ENCODE measurements at places on chromosomes 11 and 22. TPM values are rescaled to one million over a fixed set of nuclear protein-coding genes. Genes with fewer than 3 reads are reported as not detected.

DNA sequence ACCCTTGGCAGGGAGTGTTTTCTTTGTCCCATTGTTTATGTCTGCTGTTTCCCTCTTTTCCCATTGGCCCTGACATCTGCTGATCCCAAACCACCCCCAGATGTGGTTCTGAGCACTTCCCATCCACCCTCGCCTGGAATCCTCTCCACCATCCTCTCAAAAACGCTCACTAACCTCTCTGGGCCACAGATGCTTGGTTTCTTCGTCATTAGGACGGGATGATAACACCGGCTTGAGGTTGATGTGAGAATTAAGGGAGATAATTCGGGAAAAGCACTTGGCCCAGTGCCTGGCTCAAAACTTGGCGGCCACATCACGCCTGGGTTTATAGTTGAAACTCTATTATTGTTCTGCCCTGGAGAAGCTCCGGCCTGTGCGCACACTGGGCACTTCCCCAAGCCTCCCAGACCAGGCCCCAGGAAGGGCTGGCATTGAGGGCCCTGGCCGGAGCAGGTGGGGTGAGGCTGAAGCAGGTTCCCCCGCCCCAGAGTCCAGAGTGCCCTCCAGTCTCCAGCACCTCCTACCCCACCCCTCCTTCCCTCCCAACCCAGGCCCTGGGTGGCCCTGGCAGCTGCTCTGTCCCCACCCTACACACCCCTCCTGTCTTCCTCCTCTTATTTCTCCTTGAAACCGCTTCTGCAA, 63.7 kb downstream of the CYTH4 start:
- DNase-seq, result peak; percentile 55

- no peak for DNase-seq
Observed at GRCh38 chr11:55357560-55358184, 10.1 kb upstream of the OR4A15 start.

DNA sequence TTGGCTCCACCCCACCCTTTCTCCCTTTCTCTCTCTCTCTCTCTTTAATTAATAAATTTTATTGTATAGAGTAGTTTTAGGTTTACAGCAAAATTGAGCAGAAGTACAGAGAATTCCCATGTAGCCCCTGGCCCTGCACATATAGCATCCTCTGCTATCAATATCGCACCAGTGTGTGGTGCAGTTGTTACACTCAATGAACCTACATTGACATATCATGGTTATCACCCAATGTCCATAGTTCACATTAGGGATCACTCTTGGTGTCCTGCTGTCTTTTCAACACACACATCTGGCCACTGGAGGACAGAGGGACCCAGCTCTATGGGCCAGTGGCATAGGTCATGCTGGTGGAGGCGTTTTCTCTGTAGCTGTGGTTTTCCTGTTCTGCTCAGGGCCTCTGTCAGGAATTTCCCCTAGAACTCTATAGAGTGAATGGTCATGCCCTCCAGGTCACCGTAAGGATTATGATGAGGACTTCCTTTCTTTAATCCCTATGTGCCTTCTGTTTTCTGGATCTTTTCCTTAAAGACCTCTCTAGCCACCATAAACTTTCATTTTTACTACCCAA, 98.2 kb upstream of the NAV2 start:
- no peak for DNase-seq

- no peak for DNase-seq
Observed at GRCh38 chr22:44364751-44365130, 52.0 kb upstream of the SHISAL1 start.

DNA sequence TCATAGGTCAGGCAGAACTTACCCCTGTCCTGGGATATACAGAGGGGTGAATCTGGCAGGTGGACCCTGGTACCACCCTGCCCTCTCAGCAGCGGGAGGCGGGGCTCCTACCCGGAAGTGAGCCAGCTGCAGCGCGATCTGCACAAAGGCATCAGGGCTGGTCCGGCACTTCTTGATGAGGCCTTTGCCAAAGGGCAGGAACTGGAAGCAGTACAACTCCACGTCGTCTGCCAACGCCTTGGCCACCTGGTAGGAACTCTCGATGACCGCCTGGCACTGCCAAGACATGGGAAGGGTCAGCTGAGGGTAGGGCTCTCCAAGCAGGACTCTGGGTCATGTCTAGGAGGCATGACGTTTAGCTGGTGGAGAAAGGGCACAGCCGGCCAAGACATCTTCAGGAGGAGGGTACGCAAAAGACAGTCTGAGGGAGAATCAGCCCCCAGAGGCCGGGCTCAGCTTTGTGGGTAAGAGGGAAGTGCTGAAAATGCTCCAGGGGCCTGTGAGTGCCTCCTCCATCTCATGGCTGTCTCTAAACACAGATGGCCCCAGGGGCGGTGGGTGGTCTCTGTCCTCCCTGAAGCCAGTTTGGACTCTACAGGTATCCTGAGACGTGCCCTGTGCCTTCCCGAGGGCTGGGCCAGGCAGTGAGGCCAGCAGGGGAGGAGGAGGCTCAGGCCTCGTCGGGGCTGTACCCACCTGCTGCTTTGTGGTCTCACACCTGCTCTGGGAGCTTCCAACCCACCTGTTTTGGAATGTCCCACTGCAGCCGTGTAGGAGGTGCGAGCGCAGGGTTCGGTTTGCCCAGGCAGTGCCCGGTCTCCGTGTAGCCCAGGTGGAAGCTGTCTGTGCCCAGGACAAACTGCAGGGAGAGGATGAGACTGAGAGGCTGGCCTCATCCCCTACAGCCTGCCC, 6.7 kb downstream of the CPT1B start:
- DNase-seq, result no peak

DNA sequence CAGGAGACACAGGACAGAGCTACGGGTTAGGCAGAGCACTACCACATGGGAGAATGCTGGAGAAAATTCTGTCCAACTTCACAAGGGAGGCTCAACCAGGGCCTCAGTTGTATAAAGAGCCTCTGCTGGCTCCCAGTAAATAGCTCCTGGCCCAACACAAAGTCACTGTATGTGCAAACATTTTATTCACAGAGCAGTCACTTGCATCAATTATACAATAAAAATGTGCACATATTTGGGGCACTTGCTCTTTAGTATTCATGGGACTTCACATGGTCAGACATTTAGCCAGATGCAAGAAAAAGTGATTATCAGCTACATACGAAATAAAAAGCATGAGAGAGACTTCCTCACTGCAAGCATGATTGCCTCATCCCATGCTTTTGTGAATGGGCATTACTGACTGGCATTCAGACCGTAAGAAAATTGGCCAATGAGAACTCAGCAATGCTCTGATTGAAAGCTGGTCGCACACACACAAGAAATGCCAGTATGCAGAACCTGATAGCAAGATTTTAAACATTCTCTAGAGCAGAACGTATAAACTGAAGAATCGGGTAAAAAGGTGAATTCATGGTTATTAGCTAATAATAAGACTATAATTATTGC, 39.4 kb downstream of the BLID start:
- DNase-seq, result no peak

DNA sequence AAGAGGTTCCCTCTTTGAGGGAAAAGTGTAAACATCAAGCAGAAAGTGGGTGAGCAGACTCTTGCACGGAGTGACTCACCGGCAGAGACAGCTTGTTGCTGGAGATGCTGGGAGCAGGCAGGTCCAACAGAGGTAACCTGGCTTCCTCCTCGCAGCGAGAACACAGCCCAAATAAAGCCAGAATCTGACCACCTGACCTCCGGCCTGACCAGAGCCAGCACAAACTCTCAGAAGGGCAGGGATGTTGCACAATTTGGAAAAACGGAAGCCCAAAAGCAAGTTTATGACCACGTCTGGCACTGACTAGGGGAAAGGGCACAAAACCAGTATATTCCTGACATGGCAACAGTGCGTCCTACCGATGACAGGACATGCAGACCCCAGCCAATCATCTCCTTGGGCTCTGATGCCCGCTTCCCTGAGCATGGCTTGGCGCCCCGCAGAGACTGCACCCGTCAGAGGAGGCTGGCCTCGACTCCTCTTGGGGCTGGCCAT, 5.4 kb downstream of the SMCO4 start:
- DNase-seq, result no peak

- no peak for DNase-seq
Observed at GRCh38 chr11:63001456-63001855, 14.2 kb downstream of the SLC22A8 start.

DNA sequence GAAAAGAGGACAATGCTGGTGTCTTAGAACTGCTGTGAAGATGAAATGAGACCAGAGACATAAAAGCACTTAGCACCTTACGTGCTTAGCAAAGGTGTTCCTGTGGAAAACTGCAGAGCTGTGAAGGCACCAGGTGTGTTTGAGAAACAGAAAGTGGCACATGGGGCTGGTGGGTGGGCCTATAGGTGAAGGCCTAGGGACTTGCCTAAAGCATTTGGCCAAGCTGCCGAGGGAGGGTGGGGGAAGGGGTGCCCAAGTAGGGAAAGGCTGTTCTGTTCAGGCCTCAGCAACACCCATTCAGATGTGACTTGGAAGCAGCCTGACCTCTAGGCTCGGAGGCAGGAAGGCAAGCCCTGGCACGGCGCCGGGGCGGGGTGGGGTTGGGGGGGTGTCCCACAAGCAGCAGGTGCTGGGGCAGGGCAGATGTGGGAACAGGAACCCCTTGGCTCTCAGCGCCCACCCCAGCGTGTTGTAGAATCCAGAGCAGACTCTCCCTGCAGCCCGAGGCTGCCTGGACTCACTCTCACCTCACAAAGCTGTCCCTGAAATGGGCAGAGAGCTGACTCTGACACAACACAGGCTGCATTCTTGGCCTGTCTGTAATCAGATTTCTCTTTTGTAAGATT, 366.7 kb upstream of the NARS2 start:
- no peak for DNase-seq

DNA sequence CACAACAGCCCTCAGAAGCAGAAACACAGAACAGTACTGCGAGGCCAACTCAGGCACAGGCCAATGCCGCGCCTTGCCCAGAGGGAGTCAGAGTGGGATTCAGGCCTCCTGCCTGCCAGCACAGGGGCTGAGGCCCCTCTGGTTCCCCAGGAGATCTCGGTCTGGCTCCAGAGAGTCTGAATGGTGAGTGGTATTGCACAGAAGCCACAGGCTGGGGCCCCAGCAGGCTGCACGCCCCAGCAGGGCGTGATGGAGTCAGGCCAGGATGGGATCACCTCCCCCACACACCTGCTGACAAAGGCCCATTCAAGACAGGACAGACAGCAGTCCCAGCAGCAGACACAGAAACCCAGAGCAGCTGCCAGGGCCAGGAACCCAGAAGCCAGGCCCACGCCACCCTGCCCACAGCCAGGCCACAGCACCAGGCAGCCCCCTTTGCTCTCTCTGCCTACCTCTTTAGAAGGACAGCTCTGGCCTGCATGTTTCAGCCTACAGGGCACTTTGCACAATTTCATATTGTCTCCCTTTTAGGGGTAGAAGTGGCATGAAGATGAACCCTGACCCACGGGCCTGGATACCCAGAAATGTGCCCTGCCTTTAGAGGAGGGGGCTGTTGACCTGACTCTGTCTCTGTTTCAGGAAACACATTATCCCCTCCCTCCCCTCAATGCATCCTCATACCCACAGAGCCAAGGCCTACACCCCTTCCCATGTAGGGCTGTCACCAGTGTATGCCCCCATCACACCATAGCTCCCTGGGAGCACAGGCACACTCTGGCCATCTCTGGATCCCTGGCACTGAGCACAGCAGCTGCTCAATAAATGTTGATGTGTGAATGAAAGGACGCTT, 6.1 kb downstream of the FXYD6 start:
- no peak for DNase-seq

DNA sequence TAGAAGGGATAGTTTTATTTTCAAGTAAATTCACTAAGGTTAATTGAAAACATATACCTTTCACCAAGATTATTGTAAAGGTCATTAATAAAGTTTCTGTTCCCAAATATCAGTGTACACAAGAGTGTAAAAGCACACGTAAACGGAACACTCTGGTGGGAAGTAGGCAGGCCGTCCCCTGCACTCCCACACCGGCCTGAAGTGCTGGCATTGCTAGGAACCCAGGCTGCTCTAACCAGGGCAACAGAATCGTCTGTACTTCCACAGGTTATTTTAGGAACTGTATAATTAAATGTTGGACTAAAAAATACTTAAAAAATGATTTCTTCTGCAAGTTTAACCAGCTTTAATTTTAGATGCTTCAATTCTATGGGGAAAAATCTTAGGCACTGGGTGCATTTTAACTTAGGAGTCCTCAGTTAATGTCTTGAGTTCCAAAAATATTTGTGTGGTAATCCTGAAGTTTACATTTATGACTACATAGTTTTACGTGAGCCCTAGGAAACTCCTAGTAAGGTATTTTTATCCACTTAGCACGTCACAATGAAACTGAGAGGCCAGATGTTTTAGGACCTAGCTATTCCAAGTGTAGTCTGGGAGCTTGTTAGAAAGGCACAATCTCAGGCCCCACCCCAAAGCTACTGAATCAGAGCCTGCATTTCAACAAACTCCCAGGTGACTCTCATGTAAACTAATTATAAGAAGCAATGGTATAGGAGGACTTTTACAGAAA, 31.2 kb downstream of the KMT5B start:
- DNase-seq, result no peak

GRAP2 gene
- 2.1 TPM for total RNA-seq

ZBTB16 gene
- total RNA-seq, result 13.7 TPM

ASRGL1 gene
- 71.7 TPM for total RNA-seq

FGF4 gene
- not detected for total RNA-seq

SYT7 gene
- total RNA-seq, result 8.5 TPM

PRDX5 gene
- 425 TPM for total RNA-seq
